Anterior cingulate cortex (tissue), 58 donors: ENCODE measurements at places on chromosomes 7 and 10.

- no peak for DNase-seq
Observed at GRCh38 chr7:88689821-88690220, 69.7 kb upstream of the ZNF804B start.

- no peak for DNase-seq
Observed at GRCh38 chr7:120023494-120024167, 249.3 kb upstream of the KCND2 start.

GRCh38 chr10:80473692-80474596 is 19.8 kb downstream of the TSPAN14 start:
- DNase-seq: no peak

DNA sequence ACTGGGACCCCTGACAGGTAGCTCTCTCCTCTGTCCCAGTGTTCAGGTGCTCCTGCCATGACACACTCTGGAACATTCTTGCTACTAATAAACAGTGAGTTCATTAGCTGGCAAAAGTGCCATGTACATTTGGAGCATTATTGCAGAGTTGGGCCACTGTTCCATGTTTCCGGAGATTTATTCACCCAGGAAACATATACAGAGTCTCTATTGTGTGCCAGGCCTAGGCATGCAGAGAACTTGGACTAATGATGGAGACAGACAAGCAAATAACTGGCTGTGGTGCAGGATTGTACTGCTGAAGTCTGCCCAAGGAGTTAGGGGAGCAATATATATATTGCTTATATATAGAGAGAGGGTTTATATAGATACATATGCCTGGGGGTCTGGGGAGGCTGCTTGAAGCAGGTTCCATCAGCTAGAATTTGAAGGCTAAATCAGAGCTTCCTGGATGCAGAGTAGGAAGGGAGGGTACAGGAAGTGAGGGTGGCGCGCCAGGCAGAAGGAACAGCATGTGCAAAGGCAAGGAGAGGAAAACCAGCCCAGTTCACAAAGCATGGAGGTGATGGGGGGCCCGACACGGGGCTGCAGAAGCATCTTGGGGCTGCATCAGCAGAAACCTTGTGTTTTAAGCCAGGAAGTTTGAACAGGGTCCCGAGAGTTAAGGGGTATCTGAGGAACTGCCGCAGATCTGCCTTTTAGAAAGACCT is 22.7 kb upstream of the EEPD1 start:
- no peak for DNase-seq

DNA sequence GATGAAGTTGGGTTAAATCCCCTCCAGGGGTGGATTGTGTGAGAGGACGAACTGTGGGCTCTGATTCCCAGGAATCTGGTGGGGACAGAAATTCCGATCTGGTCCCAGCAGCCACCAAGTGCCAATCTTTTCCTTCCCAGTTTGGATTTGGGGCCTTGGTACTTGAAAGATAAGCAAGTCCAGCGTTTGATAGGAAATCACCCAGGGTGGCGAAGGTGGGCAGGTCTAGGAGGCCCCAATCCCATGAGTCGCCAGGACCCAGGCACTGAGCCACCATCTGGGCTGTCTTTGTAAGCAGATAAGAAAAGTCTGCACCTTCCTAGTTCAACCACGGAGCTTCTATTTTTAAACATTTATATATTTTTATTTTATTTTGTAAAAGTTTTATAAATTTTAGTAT is 122.6 kb upstream of the LSM8 start:
- no peak for DNase-seq

DNA sequence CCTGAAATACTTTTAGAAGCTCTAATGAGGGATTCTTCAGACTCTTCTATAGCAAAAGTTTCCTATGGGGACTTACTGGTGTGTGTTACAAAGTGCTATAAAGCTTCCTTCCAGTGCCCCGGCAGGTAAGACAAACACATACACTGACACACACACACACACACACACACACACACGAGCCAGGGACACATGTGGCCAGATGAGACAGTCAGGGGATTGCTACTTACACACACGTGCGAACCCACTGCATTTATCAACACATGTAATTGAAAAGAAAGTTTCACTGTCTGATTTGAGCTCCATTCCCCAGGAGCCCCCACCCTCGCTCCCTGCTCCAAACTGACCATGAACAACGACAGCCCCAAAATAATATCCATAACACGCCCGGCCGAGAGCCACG is 119.8 kb downstream of the PRPF18 start:
- DNase-seq: no peak

- no peak for DNase-seq
Observed at GRCh38 chr7:155773531-155773930, 38.7 kb downstream of the SHH start.

GRCh38 chr7:90568213-90568612 is 27.9 kb upstream of the CDK14 start:
- DNase-seq: no peak

DNA sequence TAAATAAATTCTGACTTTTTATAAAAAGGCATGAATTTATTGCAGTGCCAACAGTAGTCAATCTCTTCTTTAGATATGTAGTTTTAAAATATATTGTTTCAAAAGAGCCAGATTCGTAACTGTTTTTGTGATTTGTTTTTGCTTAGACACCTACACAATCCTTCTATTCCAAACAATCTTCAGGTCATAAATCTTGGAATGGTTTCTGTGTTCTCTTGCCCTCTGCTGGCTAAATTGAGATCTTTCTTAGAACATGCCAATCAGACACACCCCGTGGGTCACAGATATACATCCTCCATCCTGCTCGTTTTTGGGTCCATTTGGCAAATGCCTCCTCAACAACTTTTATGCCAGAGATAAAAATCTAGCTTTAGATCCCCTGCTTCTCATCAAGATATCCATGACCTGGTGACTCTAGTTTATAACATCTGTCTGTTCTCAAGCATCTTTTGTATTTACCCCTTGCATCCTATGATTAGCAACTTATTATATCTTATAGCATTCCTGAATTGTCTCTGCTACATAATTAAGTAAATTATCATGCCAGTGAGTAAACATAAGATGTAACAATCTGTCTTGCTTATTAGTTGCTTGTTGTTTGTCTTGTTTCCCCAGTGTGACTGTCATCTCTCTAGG is 35.3 kb upstream of the IFRD1 start:
- DNase-seq: no peak

DNA sequence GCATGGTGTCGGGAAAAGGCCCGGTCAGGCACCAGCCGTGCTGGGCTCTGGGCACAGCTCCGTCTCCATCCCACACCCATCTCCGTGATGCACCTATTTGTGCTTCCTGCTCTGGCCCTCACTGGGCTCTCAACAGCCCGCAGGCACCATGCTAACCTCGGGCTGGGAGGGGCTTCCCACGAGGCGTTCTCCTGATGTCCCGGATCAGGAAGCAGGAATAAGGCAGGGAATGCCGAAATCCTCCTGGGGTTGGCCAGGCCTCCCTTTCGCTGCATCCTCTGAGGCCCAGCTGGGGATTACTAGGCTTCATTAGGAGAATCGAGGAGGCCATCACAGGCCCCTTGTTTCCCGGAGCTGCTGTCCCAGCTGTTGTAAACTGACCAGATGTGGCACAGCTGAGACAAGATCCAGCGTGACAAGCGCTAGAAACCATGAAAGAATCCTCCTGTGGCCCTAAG is 72.0 kb downstream of the FAM53B start:
- DNase-seq: no peak

GRCh38 chr10:21912625-21913024 is 90.9 kb downstream of the DNAJC1 start:
- DNase-seq: no peak

DNA sequence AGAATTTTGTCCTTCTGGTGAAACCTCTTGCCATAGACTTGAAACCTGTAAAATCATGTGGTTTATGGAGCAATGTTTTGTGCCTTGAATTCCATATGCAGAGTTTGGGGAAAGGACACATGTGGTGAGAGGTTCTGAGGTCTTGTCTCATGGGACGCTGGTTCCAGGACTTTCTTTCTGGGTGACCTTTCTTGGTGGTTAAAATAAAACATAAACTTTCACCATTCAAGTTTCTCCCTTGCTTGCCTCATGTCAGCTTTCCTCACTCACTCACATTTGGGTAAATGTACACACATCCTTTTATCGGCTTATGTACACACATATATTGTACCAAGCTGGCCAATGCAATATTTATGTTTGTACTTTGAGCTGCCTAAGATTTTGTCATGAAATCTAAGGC is 144.9 kb upstream of the CELF2 start:
- no peak for DNase-seq

DNA sequence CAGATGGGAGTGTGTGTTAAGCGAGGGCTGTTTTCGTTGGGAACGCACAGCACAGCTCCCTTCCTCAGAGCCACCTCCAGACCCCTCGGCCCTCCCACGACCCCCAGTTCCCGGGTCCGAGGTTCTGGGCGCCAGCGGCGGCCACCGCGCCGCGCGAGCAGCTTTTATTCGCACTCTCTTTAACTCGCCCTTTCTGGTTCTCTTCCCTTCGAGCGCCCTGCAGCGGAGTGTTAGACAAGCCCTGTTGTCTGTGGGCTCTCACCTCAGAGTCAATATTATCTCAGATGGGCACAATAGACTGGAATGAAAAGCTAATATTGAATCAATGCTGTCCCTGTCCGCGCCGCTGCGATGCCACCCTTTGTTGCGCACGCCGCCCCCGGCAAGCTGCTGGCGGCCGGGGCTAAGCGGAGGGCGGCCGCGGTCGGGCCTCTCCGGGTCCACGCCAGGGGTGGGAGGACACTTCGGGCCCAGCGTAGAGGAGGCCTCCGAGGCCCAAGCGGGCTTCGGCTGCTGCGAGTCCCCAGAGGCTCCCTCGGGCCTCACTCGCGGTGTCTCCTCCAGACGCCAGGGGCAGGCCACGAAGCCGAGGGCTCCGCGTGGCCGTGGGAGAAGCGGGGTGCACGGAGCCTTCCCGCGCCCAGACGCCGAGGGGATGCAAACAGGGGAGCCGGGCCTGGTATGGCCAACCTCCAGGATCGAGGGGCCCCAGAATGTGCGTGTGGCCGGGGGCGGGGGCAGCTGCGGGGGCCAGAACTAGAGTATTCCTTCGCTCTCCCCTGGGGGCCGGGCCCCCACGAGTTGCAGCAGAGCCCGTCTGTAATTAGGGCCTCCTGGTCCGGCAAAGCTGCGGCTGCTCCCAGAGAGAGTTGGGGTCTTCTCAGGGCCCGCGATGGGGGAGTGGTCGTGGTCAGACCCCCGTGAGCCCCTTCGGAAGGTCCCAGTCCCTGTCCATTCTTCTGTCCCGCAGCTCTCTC is 7.9 kb upstream of the EMX2 start:
- DNase-seq: no peak

DNA sequence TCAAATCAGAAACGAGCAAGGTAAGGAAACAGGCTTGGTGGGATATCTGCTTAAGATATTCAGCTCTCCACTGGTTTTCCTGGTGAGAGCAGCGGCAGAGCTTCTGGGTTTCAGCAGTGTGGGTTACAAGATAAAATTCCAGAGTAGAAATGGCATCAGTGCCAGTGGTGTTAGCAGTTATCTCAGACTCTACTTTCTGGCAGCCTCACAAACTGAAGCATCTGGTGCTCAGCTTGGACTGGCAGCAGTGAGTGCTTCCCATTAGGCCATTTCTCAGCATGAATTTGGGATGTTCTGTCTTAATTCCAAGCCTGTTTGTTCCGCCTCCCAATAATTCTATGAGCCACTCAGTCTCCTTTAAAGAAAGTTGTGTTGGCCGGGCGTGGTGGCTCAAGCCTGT is 6.9 kb upstream of the GSTO2 start:
- no peak for DNase-seq

- DNase-seq: no peak
Observed at GRCh38 chr7:145489609-145490008, 627.0 kb upstream of the CNTNAP2 start.

- DNase-seq: no peak
Observed at GRCh38 chr7:74134117-74134620, 40.0 kb upstream of the EIF4H start.

DNA sequence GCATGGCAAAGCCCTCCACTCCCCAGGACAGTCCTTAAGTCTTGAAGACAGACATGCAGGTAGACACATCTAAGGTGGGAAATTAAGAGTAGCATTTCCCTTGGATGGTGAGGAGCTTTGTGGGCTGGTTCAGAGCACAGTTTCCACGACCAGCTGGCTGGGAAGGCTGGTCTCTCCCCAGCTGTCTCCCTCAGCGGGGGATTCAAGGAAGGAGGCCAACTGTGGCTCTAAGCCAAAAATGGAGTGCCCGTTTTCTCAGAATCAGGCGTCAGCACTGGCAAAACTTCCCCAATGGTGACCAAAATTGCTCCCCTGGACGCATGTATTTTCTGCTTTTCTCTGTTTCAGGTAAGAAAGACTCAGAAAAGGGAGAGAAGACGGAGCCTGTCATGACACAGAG is 230.6 kb upstream of the FZD8 start:
- DNase-seq: no peak

DNA sequence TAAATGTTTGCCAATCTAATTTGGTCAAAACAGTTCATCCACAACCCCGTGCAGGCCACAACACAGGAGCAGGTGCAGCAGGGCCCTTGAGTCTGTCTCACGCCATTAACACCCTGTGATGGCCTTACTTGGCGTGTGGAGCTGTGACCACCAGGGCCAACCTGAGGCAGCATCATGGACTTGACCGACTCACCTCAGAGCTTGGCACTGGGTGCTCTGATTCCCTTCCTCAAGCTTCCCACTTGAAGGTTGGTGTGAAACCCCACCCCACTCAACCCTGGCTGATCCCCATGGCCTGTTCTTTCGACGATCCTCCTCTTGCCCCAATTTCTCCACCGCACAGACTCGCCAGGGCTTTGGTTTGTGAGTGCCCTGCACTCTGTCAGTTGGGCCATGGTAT is 623.1 kb downstream of the PTPRN2 start:
- DNase-seq: no peak

GRCh38 chr7:87354749-87355148 is 9.3 kb downstream of the CROT start:
- no peak for DNase-seq

DNA sequence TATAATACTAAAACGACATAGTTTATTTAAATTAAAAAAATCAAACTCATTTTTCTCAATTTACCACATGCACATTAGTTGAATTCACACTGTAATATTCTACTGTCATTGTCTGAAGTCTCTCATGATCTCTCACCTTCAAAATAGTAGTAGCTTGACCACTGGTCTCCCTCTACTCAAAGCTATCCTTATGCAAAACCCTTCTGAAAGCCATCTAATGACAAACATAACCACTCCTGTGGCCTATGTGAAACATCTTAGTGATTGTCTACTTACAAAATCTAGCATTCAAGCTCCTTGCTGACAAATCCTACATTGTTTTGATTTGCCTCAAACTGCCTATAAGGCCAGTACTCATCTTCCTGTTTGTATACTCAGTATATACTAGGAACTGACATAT is 606.0 kb upstream of the GHITM start:
- no peak for DNase-seq
